MCF 10A (cell line): ENCODE measurements at places on chromosomes 3 and 15. TPM values are rescaled to one million over a fixed set of nuclear protein-coding genes. Genes with fewer than 3 reads are reported as not detected.
A peak's percentile ranks its signal among the peaks of the same experiment; 100 is the strongest.

The ATP8B4 gene
- total RNA-seq: not detected in 2 replicates

The MAP2K1 gene
- total RNA-seq: 108 and 115 TPM in 2 replicates

The NAALADL2 gene
- 3.6 and 4.2 TPM in 2 replicates for total RNA-seq

The KBTBD12 gene
- total RNA-seq: not detected in 2 replicates

The CHRM5 gene
- not detected in 2 replicates for total RNA-seq

- DNase-seq: no peak
Observed at GRCh38 chr3:89262309-89262929, 155.0 kb downstream of the EPHA3 start.

GRCh38 chr3:64932666-64933342, 245.0 kb upstream of the ADAMTS9 start:
- DNase-seq: peak; percentile 14

DNA sequence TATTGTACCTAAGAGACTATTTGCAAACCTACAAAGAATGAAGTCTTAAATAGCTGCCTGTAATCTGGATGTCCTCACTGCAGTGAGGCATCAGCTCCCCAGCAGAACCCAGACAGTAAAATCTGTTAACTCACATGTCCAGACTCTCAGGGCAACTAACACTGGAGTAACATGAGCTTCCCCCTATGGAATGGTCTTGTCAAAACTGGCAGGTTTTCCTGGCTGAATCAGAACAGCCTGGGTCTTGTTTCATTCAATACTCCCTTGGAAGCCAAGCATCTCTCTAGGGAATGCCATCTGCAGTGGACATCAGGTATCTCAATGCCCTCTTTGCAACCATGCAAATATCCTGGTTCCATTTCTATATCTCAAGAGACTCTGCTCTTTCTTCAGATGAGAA, 24.4 kb downstream of the PTPN9 start:
- DNase-seq: peak; percentile 27

GRCh38 chr3:99542767-99543518, 95.5 kb upstream of the COL8A1 start:
- peak; percentile 73 for DNase-seq
